CD4-positive, alpha-beta T cell treated with Interferon gamma for 1 hour (primary cell): ENCODE measurements at places on chromosomes 5 and 9.

DNA sequence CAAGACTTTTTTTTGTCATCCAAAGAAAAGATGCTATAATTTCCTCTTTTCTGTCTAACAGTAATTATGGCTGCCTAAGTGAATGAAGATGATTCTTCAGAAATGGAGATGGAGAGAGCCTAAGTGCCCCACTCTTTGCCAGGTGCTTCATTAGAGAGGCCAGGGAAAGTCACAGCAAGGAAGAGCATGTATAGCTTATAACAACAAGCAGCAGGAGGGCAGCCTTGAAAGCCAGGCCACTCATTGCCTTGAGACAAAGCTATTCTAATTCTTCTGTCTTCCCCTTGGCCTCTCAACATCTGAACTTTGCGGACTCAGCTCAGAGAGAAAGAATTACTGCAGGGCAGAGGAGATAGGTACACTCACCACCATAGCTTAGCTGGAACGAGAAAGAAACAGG, 112.0 kb upstream of the ZNF366 start:
- DNase-seq: no peak

DNA sequence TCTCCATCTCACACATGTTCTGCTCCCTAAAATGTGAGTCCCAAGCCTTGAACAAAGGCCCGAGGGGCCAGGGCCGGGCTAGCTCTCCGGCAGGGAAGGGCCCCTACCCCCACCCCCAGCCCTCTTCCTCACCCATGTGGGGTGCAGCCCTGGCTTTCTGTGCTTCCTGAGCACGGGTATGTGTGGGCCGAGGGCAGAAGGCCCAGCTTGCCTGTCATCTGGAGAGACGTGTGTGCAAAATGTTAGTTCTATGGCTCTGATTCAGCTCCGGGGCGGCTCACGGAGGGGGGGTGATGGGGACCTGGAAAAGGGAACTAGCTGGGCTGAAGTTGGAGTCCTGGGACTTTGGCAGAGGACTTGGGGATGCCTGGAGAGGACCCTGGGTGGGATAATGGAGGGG, 90.3 kb upstream of the ARAP3 start:
- DNase-seq: no peak

DNA sequence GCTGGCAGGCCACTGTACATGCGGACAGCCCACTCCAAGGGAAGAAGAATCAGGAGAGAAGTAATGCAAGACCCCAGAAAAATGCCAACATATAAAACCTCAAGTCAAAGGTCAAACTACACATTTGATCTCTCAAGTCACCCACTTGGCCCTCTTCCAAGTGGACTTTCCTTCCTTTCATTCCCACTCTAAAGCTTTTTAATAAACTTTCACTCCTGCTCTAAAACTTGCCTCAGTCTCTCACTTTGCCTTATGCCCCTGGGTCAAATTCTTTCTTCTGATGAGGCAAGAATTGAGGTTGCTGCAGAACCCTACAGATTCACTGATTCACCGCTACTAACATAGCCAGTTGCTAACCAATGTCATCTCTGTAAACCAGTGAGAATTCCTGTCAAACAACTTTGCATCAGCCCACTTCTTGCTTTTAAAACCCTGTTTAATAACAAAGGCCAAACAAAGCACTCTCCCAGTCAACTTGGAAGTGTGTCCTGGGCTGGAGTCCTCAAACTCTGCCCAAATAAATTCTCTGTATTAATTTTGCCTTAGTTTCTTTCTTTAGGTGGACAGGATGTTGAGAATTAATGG, 6.9 kb upstream of the ATP6V1G1 start:
- no peak for DNase-seq

DNA sequence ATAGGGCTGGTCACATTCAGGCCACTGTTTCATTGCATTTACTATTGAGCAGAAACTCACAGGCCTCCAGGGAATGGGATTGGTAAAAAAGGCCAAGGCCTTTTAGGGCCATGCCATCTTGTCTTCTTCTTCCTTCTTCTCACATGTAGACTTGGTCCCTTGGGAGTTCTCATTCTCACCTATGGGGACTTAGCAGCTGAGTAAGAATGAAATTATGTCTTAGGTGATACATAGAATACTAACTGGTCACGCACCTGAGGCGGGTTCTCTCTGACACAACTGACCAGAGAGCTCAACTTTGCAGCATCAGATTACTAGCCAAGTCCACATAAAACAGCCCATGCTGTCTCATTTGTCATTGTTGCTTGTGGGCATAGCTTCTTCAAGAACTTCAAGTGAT, 641.8 kb downstream of the EFNA5 start:
- no peak for DNase-seq
